ENCODE measurements at places on chromosomes 5 and 9. TPM values are rescaled to one million over a fixed set of nuclear protein-coding genes. Genes with fewer than 3 reads are reported as not detected.

Gene CCNJL
- 11.4 TPM for total RNA-seq

DNA sequence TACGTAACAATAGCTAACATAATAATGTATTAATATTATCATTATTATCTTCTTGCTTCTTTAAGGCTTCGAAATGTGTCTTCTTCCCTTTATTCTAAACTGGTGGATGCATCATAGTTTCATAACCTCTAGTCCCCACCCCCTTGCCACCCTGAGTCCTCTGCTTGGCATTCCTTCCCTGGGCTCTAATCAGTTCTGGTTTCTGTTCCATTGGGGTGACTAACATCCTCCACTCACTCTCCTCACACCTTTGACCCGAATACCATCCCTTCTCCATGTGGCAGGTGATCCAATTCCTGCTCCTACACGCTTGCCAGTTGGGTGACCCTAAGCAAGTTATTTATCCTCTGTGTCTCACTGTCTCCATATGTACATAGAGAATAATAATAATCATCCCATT is 286.1 kb downstream of the TRPM3 start:
- no peaks in the 10 kb centered on the region for H3K4me1 ChIP-seq
- no peak overlapping the region for H3K4me3 ChIP-seq
- no peak for DNase-seq
- H3K27me3 ChIP-seq = peaks cover 10% of the 10 kb centered on the region
- no peak overlapping the region for H3K27ac ChIP-seq

DNA sequence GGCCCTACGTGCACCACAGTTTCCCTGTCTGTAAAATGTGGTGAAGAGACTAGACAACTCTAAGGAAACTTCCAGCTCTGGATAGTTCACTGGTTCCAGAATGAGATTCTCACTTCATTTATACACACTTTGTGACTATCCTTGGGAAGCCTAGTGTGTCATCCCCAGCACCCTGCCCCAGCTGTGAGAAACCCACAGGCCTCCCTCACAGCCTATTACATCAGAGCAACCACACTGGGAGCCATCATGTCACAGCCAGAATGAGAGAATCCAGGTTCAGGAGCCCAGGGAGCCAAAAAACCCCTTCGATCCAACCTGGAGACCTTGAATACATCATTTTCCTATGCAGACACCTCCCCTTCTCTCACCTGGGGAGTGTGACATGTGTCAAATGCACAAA is 21.0 kb upstream of the HAND1 start:
- no peak overlapping the region for H3K4me3 ChIP-seq
- H3K27me3 ChIP-seq = peaks cover 72% of the 10 kb centered on the region
- no peaks in the 10 kb centered on the region for H3K36me3 ChIP-seq
- no peak overlapping the region for H3K27ac ChIP-seq
- no peaks in the 10 kb centered on the region for H3K4me1 ChIP-seq

Gene RECK
- 66.6 TPM for total RNA-seq

- no peak for DNase-seq
- H3K27ac ChIP-seq = no peak overlapping the region
- peaks cover 37% of the 10 kb centered on the region for H3K4me1 ChIP-seq
These were observed 132.4 kb downstream of the TTLL11 start for GRCh38 chr9:121960665-121961064.

Measured in chondrocyte (in vitro differentiated cells).